Esophagus muscularis mucosa (tissue), 4 donors: ENCODE measurements at places on chromosomes 11 and 22. TPM values are rescaled to one million over a fixed set of nuclear protein-coding genes. Genes with fewer than 3 reads are reported as not detected.
A peak's percentile ranks its signal among the peaks of the same experiment; 100 is the strongest.

DNA sequence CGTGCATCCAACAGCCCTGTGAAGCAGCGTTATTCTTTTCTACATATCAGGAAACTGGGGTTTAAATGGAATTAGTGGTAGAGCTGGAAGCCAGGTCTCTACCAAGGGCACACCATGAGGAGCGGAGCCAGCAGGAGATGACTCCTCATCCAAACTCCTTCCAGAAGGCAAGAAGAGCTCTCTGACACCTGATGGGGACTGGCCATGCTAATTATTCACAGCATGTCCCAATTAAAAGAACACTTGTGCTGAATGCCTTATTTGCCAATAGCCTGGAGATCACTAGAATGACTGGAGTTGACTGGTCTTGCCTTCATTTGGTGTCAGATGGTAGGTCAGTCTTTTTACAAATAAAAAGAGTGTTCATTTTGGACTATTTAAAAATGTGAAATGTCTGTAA, 32.9 kb upstream of the SLN start:
- no peaks in the 10 kb centered on the region for H3K36me3 ChIP-seq
- DNase-seq: peak; percentile 81
- no peaks in the 10 kb centered on the region for H3K4me1 ChIP-seq
- no peak overlapping the region for H3K4me3 ChIP-seq
- H3K27me3 ChIP-seq: no peaks in the 10 kb centered on the region

GRCh38 chr11:27719546-27719925, 19.3 kb upstream of the BDNF start:
- peaks cover 25% of the 10 kb centered on the region for H3K4me1 ChIP-seq
- H3K27ac ChIP-seq: no peak overlapping the region
- H3K4me3 ChIP-seq: peak overlapping the region; percentile 52
- H3K36me3 ChIP-seq: no peaks in the 10 kb centered on the region

DNA sequence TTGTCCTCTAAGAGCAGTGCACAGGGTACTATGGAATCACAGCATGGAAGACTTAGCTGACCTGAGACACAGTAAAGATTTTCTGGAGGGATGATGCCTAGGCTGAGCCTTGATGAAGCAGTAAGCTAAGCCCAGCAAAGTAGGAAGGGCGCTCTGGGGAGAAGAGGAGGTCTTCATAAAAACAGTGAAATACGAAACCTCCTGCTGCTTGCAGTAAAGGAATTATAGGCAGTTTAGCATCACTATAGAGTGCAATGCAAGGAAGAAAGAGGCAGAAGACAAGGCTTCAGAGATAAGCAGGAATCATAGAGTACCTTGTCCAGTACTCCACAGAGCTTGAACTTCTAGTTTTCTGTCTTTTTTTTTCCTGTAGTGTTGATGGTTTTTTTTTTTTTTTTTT, 555.7 kb upstream of the CADM1 start:
- H3K4me1 ChIP-seq: peaks cover 6% of the 10 kb centered on the region
- no peak overlapping the region for H3K4me3 ChIP-seq
- peaks cover 11% of the 10 kb centered on the region for H3K27me3 ChIP-seq
- no peak for DNase-seq

DNA sequence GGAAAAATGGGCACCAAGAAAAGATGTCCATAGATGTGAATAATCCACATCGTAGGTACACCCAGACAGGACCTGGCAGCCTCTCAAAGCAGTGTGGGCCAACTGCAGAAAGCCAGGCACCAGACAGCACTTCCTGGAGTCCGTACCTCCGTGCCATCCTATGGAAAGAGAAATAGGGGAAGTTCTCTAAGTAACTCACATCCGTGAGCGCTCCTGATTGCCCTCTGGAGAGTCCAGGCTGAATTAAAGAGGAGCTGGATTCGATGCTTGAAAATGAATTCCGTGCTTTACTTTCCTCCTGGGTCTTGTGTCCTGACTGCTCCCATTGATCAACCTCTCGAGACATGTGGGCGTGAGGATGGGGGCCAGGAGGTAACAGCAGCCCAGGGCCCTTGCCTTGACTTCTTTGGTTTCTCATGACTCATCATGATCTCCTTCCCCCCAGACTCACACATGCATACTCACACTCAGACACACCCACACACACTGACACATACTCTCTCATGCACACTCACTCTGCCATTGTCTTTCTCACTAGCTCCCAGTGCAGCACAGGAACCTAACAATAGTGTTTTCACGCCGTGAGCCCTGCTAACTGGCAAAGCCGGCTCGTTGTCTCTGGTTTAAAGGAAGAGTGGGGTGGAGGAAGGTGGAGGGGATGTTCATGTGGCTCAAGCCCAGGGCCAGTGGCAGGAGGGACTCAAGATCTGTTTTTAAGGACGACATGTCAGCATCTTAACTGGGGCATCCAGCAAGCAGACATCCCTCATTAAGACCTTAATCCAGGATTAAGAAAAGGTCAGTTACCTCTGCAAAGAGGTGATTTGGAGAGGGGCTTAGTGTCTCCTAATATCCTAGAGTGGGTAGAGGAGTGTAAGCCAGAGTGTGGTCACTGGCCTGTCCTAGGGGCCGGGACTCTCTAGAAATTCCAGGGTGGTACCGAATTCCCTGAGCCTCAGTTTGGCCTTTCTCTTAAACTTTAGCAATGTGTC, 104.2 kb downstream of the SCN3B start:
- peaks cover 9% of the 10 kb centered on the region for H3K4me1 ChIP-seq
- H3K36me3 ChIP-seq: no peaks in the 10 kb centered on the region
- no peak overlapping the region for H3K27ac ChIP-seq
- no peak for DNase-seq
- no peaks in the 10 kb centered on the region for H3K27me3 ChIP-seq
- no peak overlapping the region for H3K4me3 ChIP-seq

GRCh38 chr22:49600891-49601431, 226.7 kb downstream of the BRD1 start:
- no peaks in the 10 kb centered on the region for H3K36me3 ChIP-seq
- H3K4me1 ChIP-seq: no peaks in the 10 kb centered on the region
- DNase-seq: no peak
- no peaks in the 10 kb centered on the region for H3K27me3 ChIP-seq
- H3K27ac ChIP-seq: no peak overlapping the region

DNA sequence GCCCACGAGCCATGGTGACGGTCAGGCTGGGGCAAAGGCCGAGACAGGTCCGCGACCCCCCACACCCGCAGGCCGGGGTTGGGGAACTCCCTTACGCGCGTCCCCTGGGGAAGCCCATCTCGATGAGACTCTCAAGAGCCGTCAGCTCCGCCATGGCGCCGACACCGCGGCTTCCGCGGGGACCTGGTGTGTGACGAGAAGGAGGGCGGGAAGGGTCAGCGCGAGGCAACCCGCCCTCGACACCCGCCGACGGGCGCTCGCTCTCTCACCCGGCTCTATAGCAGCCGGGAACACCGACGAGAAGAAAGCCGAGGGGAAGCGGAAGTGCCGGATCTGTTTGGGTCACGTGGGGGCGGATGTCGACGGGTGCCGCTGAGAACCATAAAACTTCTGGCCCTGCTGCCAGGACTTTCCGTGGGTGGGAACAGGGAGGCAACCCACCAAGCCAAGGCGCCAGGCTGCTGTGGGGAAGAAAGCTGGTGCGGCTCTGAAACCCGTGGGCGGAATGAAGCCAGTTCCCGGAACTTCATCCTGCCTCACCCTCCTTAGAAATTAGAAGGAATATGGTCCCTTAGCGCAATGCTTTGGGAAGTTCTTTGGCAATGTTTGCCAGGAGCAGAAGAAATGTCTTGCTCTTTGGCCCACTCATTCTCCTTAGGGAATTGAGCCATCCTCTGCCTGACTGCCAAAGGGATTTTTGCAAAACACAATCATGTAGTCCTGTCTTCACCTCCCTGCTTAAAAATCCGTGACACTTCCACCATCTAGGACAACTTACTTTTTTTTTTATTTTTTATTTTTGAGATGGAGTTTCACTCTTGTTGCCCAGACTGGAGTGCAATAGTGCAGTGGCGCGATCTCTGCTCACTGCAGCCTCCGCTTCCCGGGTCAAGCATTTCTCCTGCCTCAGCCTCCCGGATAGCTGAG, at the start of gene UBXN1:
TSS of gene UBXN1 (minus strand) at position 304 of the 927 bp plus-strand sequence. CDS start at position 154, 150 bp downstream.
- H3K4me3 ChIP-seq: peak within 1 kb of the TSS; percentile 85
- no peaks in the 10 kb centered on the region for H3K27me3 ChIP-seq
- DNase-seq: peak; percentile 98
- peak within 1 kb of the TSS; percentile 85 for H3K27ac ChIP-seq
- peaks cover 38% of the 10 kb centered on the region for H3K36me3 ChIP-seq
- peaks cover 39% of the 10 kb centered on the region for H3K4me1 ChIP-seq

DNA sequence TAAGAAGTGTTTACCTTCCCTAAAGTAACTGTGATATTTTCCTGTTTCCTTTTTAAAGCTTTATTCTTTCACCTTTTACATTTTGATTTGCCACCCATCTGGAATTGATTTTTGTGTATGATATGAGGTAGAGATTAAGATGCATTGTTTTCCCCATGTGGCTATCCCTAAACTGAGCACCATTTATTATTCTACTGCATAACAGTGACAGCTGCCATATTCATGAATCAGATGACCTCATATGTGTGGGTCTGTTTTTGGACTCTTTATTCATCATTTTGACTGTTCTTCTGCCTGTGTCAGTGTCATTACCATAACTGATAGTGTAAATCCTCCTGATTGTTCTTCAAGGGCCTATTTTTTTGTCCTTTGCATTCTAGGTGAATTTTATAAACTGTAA, 50.8 kb downstream of the HIPK3 start:
- H3K4me3 ChIP-seq: no peak overlapping the region
- no peaks in the 10 kb centered on the region for H3K27me3 ChIP-seq
- DNase-seq: no peak
- H3K27ac ChIP-seq: no peak overlapping the region

GRCh38 chr22:43094085-43094484, 4.9 kb upstream of the TTLL1 start:
- no peaks in the 10 kb centered on the region for H3K27me3 ChIP-seq
- no peak overlapping the region for H3K4me3 ChIP-seq
- H3K27ac ChIP-seq: no peak overlapping the region

DNA sequence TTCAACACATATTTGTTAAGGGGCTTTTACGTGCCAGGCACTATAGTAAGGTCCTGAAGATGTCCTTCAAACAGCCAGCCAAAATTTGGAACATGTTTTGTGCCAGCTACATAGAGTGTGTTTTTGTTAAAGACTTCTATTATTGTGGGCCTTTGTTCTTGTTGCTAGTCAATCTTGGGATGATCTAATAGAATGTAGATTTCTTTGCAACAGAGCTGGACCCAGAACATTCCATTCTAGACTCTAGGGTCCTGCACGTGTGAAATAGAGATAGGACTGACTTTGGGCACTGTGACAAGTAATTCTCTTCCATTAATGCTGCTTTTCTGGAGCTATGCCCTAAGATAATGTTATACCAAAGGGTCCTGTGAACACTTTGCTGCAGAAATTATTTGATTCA, 16.9 kb upstream of the IPO7 start:
- no peak overlapping the region for H3K27ac ChIP-seq
- H3K27me3 ChIP-seq: no peaks in the 10 kb centered on the region
- H3K36me3 ChIP-seq: no peaks in the 10 kb centered on the region
- H3K4me1 ChIP-seq: peaks cover 17% of the 10 kb centered on the region

DNA sequence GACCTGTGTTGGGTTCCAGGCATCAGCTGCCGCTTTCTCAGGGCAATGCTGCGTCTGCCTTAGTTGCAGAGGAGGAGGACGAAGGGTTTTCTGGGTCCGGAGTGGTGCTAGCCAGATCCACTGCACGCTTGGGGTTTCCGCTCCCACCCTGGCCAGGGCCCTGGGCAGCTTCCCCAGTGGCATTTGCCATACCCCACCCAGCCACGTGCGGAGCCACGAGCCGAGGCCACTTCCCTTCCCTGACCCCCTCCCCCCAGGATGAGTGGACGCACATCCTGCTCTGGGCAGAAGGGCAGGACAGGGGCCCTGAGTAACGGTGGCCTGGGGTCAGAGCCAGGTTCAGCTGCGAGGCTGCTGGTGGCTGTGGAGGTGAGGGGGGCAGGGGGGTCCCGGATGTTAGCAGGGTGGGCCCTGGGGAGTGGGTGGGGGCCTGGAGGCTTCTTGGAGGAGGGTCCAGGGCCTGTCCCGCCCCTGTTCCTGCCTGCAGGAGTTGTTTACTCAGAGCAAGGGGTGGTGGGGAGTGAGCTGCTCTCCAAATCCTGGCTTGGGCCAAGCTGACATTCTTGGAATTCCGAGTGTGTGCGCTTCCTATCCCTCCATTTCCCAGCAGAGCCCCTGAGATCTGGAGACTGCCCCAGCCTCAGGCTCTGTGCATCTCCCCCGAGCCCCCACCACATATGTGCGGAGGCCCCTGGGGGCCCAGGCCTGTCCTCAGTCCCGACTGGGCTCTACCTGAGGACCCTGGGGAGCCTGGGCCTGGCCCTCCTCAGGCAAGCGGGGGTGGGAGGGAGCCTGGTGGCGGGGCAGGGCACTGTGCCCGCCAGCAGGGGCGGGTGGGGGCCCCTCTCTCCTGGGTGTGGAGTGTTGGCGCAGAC, 1.4 kb downstream of the TSPAN4 start:
- peak overlapping the region; percentile 80 for H3K4me3 ChIP-seq
- peak; percentile 99 for DNase-seq
- peaks cover 13% of the 10 kb centered on the region for H3K27me3 ChIP-seq
- H3K4me1 ChIP-seq: peaks cover 59% of the 10 kb centered on the region
- peak overlapping the region; percentile 94 for H3K27ac ChIP-seq

DNA sequence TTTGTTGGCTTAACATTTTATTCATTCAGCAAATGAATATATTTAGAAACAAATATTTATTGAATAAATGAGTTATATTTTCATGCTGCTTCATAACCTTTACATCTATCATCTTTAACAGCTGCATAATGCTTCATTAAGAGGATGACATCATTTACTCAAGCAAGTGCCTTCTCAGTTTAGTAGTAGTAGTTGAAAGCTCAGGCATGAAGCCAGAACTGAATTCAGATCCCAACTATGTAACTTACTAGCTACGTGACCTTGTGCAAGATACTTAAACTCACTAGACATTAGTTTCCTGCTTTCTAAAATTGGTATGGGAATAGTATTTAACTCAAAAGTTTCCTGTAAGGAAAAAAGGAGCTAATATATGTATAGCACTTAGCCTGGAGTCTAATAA, 90.3 kb downstream of the TMPRSS5 start:
- no peaks in the 10 kb centered on the region for H3K27me3 ChIP-seq
- peaks cover 40% of the 10 kb centered on the region for H3K4me1 ChIP-seq
- no peak overlapping the region for H3K4me3 ChIP-seq

The TEX12 gene
- total RNA-seq: not detected

The ACTN3 gene
- not detected for total RNA-seq

The PHOX2A gene
- total RNA-seq: 1.3 TPM

The HOATZ gene
- not detected for total RNA-seq

The PIK3IP1 gene
- total RNA-seq: 38.2 TPM

The APOA1 gene
- not detected for total RNA-seq

The FXYD6 gene
- total RNA-seq: 78.9 TPM
